Large intestine (tissue), 12 donors: ENCODE measurements at places on chromosomes 11 and 22. TPM values are rescaled to one million over a fixed set of nuclear protein-coding genes. Genes with fewer than 3 reads are reported as not detected.

The MMP11 gene
- polyA plus RNA-seq, result 12.7 TPM

The HTR3B gene
- polyA plus RNA-seq, result 0.34 TPM

The DAGLA gene
- 12.0 TPM for polyA plus RNA-seq

The TTLL12 gene
- 29.0 TPM for polyA plus RNA-seq

The CHST1 gene
- polyA plus RNA-seq, result 3.0 TPM

The FAM181B gene
- 5.9 TPM for polyA plus RNA-seq
